NCI-H187 (cell line): ENCODE measurements at places on chromosomes 4 and X.

DNA sequence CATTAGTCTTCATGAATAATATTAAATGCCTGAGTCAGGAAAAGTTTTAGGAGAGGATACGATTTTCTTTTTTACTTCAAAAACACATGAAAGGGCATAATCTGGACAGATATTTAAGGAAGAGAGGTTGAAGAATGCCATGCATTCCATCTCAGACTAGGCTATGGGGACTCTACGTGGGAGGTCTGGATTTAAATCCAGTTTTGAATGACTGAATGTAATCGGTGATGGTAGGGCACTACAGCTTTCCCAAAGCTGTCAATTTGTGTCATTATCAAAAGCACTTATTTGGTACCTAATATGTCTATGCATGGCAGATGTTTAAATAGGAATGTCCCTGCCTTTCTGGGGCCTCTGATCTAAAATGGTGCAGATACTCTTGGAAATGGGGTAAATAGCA, 59.3 kb upstream of the RPL34 start:
- no peak for DNase-seq

DNA sequence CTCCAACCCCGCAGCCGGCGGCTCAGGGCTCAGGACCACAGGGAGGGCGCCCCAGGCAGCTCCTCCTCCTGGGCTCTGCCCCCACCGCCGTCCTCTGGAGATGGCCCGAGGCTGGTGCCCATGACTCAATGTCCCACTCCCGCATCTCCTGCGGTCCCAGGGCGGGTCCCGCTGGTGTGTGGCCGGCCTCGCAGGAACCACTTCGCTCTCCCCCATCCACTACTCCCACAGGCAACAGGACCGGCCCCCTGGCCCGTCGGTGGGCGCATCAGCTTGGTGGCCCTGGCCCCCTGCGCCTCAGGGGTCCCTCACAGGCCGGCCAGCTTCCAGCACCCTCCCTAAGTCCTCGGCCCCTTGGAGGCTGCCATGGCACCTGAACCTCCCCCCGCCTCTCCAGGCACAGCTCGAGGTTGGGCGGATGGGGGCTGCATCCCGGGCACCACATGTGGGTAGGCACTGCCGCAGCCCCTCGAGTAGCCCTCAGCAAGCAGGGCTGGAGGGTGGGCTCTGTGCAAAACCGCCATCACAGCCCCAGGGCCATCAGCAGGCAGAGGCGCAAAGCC, 22.8 kb upstream of the SPON2 start:
- DNase-seq = no peak

DNA sequence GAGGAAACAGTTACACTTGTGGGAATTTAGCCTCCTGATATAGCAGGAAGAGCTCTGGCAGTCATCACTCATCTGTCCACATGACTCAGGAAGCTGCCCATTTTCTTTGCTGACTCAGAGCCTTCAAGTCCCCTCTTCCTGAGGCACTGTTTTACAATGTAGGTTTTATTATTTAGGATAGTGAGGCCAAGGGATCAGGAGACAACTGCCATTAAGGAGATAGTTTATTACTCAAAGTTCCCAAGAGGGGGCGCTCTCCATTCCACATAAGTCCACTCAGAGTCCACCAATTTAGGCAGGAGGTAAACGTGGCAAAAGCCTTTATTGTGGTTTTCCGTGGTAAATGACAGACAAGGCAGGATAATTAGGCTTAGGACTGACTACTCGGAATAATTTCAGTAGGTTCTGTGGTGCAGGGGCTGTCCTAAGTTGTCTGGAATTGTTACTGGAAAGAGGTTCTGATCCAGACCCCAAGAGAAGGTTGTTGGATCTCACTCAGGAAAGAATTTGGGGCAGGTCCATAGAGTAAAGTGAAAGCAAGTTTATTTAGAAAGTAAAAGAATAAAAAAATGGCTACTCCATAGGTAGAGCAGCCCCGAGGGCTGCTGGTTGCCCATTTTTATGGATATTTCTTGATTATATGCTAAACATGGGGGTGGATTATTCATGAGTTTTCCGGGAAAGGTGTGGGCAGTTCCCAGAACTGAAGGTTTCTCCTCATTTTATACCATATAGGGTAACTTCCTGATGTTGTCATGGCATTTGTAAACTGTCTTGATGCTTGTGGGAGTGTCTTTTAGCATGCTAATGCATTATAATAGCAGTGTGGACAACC, 96.0 kb upstream of the RAB40AL start:
- no peak for DNase-seq

- no peak for DNase-seq
Observed at GRCh38 chrX:74656079-74656745, 41.8 kb upstream of the RLIM start.

DNA sequence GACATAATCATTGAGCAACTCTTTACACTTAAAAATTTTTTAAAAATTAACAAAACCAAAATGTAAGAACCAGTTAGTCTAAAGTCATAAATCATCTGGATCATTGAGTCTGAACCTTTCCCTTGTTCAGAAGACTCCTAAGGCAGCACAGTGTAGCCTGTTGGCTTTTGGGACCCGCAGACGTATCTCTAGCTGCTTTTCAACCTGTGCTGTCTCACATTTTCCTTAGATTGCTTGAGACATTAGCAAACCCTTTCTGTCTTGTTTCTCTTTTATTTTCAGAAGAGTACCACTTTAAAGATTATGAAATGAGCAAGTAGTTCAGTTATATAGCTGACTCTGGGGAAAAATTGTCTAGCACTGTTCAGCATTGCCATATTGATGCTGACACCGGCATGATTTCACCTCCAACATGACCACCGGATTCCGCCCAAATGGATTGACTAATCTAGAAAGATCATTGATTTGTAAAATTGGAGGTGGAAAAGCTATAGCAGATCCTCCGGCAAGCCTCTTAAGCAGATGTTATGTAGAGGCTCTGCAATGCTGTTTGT, 8.9 kb downstream of the TCEANC start:
- DNase-seq = no peak

DNA sequence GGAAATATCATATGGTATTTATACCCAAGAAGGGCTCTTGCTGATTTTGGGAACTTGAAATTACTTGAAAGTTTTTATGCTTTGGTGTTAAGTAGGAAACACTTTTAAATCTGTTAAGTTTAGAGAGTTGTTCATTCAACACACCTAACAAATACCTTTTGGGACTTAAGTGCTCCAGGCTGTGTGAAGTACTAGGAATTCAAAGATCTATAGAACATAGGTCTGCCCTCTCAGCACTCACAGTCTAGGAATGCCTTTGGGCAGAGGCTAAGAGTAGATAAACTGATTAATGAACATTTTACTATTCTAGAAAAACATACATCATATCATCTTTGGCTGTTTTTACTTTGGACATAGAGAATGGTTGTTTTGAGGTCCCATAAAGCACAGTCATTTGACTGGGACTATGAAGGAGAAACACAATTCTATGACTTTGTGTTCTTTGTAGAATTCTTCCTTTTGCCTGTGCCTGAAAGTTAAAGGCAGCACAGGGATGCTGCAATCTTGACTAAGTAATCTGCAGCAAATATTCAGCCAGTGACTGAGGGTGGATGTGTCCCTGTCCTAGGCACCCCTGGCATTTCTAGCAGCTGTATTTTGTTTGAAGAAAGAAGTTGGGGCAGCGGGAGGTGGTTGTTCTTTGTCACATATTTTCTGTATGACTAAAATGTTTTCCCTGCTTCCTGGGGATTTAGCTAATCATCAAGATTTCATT, 8.3 kb downstream of the BMP3 start:
- DNase-seq = no peak

DNA sequence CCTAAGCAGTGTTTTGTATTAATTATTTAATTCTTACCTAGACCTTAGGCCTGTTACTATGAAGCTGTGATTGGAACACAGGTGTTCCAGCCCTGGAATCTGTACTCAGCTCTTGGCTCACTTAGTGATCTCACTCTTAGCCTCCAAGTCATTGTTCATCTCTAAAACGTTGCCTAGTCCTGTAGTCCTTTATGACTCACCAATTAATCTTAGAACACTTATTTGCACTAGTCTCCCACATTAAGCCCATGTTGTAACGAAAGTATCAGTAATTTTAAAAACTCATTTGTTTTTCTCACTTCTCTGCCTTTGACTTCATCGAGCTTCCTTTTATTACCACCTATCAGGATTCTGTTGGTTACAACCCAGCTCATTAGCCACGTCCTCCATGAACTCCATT, 1224.7 kb upstream of the TENM3 start:
- DNase-seq = no peak

GRCh38 chr4:57553728-57554127, 443.5 kb upstream of the IGFBP7 start:
- DNase-seq = no peak

DNA sequence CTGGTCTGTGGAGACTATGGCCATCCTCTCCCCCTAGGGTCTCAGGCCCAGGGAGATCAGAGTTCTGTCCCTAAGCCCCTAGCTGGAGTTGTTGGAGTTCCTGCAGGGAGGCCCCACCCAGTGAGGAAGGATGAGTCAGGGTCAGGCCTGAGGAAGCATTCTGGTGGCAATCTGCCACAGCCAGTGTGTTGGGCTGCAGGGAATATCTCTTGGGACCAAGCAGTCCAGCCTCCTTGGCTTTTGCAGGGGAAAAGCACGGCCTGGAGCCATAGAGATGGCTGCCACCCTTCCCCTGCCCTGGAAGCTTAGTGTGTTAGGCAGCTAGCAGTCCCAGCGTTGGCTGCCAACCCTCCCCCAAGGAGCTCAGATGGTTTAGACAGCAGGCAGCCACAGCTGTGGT, 202.4 kb downstream of the RTL9 start:
- DNase-seq = no peak

- no peak for DNase-seq
Observed at GRCh38 chrX:77564823-77565222, 117.6 kb downstream of the FGF16 start.

DNA sequence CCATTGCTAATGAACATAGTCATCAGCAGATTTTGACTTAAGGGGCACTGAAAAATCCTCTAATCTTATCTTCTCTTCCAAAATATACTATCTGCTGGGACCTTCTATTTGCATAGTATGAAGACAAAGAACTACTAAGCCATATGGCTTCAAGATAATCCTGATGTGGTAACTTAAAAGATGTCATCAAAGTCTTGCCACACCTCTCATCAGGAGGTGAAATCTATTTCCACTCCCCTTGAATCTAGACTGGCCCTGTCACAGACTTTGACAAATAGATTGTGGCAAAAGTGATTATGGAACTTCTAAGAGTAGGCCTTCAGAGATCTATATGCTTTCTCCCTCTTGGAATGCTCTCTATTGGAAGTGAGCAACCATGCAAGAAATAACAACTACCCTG, 27.3 kb upstream of the TET2 start:
- DNase-seq = no peak

- no peak for DNase-seq
Observed at GRCh38 chr4:167117273-167117672, 117.0 kb downstream of the SPOCK3 start.

DNA sequence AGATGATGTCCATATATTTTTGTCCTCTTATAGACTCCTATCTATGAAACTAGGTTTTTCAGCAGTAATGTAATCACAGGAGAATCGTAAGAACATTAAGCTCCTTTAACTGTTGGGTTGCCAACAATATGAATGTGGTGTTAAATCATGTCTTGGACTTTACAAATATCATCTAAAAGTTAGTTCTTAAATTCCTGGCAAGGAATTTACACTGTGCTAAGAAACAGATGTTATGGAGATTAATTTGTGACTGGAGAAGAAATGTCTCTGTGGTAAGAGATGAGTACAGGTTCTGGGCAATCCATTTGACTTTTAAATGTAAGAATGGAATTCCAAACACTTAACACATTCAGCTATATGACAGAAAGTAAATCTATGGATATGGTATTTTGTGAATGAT, 34.6 kb downstream of the CNKSR2 start:
- no peak for DNase-seq

GRCh38 chrX:8724300-8724699, 7.6 kb downstream of the ANOS1 start:
- no peak for DNase-seq

GRCh38 chr4:41039317-41039716, 175.0 kb downstream of the APBB2 start:
- no peak for DNase-seq

GRCh38 chr4:109611045-109611646, 51.1 kb downstream of the MCUB start:
- no peak for DNase-seq

DNA sequence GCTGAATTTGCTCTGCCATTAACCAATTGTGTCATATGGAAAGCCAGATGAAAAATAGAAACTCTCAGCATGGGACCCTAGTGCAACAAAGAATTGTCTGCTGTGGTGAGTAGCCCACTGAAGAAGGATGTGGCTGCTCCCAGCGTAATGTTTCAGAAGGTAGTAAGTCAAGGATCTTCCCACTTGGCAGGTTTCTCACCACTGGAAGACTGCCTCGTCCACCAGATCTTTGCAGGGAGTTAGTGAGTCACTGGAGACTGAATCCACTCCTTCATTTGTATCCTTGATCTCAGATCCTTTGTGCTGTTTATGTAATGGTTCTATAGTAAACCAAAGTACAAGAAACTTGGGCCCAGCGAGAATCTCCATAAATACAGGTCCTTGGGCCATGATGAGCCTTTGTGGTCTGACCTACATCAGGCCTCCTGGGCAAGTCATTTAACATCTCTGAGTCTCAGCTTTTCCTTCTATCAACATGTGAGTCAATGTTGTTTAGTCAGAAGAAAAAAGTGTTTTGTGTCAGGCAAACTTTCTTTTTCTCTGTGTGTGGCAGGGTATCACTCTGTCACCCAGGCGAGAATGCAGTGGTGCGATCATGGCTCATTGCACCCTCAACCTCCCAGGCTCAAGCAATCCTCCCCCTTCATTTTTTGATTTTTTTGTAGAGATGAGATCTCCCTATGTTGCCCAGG, 78.0 kb upstream of the CCDC160 start:
- DNase-seq = no peak

- no peak for DNase-seq
Observed at GRCh38 chr4:60013464-60014184, 1186.5 kb upstream of the ADGRL3 start.

GRCh38 chr4:68476191-68476590, 28.9 kb downstream of the TMPRSS11E start:
- no peak for DNase-seq

DNA sequence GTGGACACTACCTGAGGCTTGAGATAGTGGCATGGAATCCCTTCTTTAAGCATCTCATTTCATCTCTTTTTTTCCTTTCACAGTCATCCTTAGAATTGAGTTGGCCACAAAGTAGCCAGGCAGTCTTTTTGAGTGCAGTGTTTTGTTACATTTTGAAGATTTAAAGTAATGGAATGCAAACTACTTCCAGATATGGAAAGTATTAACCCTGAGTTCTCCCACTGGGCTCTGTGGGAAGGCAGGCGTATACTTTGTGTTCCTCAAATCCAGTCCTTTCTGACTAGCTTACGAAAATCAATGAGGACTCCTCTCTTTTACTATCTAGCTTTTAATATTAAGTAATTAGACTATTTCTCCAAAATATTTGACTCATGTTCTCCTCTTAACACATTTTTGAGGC, 29.9 kb downstream of the PCDH10 start:
- no peak for DNase-seq

DNA sequence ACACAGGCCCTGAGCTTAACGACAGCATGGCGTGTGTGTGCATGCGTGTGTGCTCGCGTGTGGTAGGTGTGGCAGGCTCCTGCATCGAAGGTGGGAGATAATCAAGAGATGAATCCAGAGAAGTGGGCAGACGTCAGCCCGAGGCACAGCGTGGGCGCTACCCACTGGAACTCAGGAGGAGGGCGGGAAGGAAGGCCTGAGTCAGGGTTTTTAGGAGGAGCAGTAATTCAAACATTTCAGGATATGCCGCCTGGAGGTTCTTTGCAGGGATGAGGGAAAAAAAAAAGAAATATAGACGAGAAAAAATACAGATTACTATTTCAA, 66.3 kb upstream of the STX18 start:
- no peak for DNase-seq
